ENCODE measurements at places on chromosomes 6 and 20.

- no peaks in the 10 kb centered on the region for H3K36me3 ChIP-seq
- H3K4me3 ChIP-seq = no peak overlapping the region
- H3K4me1 ChIP-seq = peaks cover 9% of the 10 kb centered on the region
- no peak overlapping the region for H3K27ac ChIP-seq
- no peak for DNase-seq
Observed at GRCh38 chr6:13478525-13478966, 8.9 kb downstream of the GFOD1 start.

DNA sequence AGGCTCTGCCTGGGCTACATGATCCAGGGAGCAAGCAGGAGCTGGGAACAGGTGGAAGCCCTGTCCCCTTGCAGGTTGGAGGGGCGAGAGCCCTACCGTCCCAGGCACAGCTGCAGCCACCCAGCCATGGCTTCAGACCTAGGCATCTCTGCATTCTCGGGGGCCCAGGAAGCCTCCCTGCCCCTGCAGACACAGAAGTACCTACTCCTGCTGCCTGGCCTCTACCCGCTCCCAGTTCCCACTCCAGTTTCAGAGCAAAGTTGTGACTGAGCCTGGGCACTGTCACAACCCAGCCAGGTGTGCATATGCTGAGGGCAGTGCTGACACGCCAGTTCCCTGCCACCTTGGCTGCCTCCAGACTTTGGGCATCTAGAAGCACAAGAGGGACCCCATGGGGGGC is 645.9 kb downstream of the HTR1B start:
- H3K36me3 ChIP-seq = no peaks in the 10 kb centered on the region
- no peak overlapping the region for H3K4me3 ChIP-seq
- H3K27me3 ChIP-seq = no peaks in the 10 kb centered on the region
- DNase-seq = no peak
- no peaks in the 10 kb centered on the region for H3K4me1 ChIP-seq

DNA sequence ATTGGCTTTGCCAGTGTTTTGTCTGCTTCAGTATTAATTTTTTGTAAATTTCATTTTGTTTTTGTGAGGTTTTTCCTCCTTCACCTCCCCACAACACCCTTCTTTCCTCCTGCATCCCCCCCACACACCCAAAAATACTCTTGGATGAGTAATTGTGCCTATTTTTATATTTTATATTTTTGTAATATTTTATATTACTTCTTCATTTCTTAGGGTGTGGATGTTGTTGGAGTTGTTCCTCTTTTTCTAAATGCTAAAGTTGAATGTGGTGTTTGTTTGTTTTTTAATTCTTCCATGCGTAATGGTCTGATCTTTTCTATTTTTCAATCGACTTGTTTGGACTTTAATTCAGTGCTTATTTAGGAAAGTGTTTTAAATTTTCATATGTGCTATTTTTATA is 420.5 kb upstream of the SOX4 start:
- H3K4me3 ChIP-seq = no peak overlapping the region
- no peaks in the 10 kb centered on the region for H3K4me1 ChIP-seq
- H3K27ac ChIP-seq = no peak overlapping the region
- DNase-seq = no peak
- H3K36me3 ChIP-seq = no peaks in the 10 kb centered on the region

- DNase-seq = no peak
- H3K36me3 ChIP-seq = peaks cover 5% of the 10 kb centered on the region
- no peaks in the 10 kb centered on the region for H3K27me3 ChIP-seq
Observed at GRCh38 chr20:2217857-2218539, 77.8 kb upstream of the TGM3 start.

- H3K4me1 ChIP-seq = peaks cover 20% of the 10 kb centered on the region
- H3K36me3 ChIP-seq = no peaks in the 10 kb centered on the region
- DNase-seq = peak; percentile 67
- H3K27ac ChIP-seq = no peak overlapping the region
- H3K4me3 ChIP-seq = no peak overlapping the region
Observed at GRCh38 chr6:125910527-125910926, 46.0 kb upstream of the HINT3 start.

DNA sequence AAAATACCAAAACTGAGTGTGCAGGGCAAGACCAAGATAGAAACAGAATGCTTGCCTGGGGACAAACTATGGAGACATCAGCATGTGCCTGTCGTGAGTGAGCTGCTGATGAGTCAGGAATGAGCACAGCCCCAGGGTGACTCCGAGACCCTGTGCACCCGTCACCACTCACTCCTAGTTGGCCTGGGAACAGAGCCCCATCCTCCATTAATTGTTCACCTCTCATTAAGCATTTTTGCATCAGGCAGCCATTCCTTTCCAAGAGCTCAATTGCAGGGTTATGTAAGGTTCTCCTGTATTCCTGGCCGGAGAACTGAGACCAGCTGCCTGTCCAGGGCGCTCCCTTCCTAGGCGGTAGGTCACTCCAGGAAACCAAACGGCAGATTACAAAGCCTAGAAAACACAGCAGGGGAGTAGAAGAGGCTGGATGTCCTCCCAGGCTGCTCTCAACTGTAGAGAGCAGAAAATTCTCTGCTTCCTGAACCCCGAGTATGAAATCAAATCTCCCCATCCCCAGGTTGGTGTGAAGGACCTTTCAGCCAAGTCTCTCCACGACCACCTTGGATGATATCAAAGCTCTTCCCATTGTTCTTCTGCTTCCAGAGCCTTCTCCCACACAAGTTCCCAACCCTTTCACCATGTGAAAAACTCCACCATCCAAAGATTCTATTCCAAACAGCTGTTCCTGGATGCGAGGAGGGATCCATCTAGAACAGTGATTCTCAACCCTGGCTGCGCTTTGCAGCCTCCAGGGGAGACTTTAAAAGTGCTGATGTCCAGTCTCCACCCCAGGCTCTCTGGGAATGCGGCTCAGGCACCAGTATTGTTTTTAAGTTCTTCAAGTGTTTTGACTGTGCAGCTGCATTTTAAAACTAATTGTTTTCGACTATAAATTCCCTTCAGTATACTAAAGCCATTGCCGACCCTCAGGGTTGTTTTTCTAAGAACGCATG is 532.6 kb upstream of the JARID2 start:
- no peaks in the 10 kb centered on the region for H3K36me3 ChIP-seq
- H3K4me3 ChIP-seq = peak overlapping the region; percentile 30
- peak; percentile 97 for DNase-seq
- no peaks in the 10 kb centered on the region for H3K27me3 ChIP-seq
- peak overlapping the region; percentile 99 for H3K27ac ChIP-seq
- peaks cover 39% of the 10 kb centered on the region for H3K4me1 ChIP-seq

GRCh38 chr6:33983721-33984465 is 162.0 kb downstream of the GRM4 start:
- H3K27ac ChIP-seq = no peak overlapping the region
- H3K27me3 ChIP-seq = no peaks in the 10 kb centered on the region
- H3K4me3 ChIP-seq = no peak overlapping the region
- no peaks in the 10 kb centered on the region for H3K36me3 ChIP-seq
- DNase-seq = no peak
- no peaks in the 10 kb centered on the region for H3K4me1 ChIP-seq

- H3K4me1 ChIP-seq = peaks cover 15% of the 10 kb centered on the region
- H3K27me3 ChIP-seq = no peaks in the 10 kb centered on the region
- no peak overlapping the region for H3K27ac ChIP-seq
- DNase-seq = peak; percentile 20
- H3K4me3 ChIP-seq = no peak overlapping the region
Observed at GRCh38 chr6:36727505-36728021, 29.9 kb downstream of the RAB44 start.

GRCh38 chr20:63093966-63094766 is 87.4 kb upstream of the BHLHE23 start:
- H3K36me3 ChIP-seq = no peaks in the 10 kb centered on the region
- H3K4me1 ChIP-seq = no peaks in the 10 kb centered on the region
- H3K4me3 ChIP-seq = no peak overlapping the region
- no peak overlapping the region for H3K27ac ChIP-seq

All from GM23248 (cell line).